Hepatic stellate cell (primary cell): ENCODE measurements at places on chromosomes 3 and 15.

DNA sequence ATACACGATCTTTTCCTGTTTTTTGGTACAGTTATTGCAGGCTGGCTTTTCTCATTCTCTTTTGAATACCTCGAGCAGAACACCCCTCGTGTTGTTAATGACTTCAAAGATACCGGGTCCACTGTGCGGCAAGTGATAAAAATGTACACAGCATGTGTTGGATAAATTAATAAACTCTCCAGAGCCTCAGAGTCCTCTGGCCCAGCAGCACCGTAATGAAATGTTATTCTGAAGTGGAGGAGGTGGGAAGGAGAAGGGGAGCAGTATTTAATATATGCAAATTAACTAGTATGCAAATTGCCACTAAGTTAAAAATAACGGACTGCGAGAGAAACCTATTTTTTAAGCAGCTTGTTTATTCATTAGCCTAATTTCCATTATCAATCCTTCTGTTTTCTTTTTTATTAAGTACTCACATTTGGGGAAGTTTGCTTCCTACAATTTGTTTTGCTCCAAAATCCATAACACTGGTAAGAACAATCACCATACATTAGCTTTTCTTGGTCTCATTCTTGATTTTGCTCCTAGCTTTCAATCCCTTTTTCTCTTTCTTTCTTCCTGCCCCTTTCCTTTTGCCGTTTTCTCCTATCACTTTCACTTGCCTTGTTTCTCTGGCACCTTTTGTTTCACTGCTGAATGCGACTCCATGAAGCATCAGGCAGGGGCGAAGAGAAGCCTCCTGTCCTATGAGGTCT is 462.3 kb upstream of the PPP2R3A start:
- DNase-seq: no peak

DNA sequence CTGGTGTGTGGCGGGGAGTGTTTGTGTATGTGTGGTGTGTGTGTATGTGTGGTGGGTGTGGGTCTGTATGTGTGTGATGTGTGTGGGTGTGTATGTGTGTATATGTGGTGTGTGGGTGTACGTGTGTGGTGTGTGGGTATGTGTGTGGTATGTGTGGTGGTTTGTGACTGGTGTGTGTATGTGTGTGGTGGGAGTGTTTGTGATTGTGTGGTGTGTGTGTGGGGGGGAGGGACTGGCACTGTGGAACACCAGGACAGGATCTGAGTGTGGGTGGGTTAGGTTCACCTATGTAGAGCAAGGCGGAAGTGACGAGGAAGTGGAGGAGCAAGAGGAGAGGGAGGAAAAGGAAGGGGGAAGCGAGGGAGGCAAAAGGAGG is 510.8 kb downstream of the SHQ1 start:
- no peak for DNase-seq

DNA sequence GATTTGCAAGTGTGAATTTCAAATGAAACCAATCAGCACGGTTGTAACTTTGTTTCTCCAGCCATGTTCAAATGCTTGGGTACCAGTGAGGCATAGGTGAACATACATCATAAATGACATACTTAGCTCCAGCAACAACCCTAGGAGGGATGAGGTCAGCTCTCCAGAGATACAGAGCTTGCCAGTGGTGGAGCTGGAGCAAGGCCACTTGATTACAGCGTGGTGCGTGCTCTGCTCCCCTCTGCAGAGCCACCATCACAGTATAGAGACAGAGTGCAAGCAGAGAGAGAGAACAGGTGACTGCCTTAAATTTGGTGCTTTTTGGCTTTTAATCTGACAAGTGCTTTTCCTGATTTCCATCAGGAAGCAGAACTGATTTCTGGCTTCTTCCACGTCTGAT is 275.1 kb downstream of the PDZRN3 start:
- no peak for DNase-seq

DNA sequence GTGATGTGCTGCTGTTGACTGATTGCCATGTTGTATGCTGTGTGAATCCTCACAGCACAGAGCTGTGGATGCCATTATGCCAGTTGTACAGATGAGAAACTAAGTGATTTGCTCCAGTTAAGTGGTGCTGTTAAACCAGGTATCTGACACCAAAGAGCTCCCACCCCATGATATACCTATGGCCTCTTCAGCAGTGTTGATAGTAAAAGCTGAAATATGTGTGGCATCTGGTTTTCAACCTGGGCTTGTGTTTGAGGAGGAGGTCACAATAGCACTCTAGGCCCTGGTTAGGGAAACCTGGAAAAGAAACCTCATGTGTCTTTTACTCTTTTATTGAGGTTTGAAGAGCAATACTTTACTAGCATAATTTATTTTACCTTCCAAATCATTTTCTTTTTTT is 21.4 kb downstream of the RAD54L2 start:
- no peak for DNase-seq

- no peak for DNase-seq
Observed at GRCh38 chr3:177703788-177704187, 506.5 kb upstream of the TBL1XR1 start.

- DNase-seq: no peak
Observed at GRCh38 chr15:41939986-41940385, 32.4 kb downstream of the EHD4 start.

DNA sequence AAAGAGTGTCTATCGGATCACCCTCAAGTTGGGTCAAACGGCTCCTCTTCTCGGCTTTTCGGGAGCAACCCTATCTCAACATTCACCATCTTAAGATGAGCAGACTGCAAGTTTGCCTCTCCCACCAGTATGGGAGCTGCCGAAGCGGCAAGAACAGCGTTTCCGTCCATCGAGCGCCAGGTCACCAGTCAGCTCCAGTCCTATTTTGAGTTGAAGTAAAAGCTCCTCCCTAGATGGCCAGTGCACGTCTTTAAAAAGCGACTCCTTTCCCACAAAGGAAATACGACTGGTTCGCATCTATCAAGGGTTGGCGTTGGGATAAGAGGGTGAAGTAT is 369 bp upstream of the U2SURP start:
- DNase-seq: no peak

- DNase-seq: no peak
Observed at GRCh38 chr15:68721886-68722285, 98.8 kb downstream of the ANP32A start.

DNA sequence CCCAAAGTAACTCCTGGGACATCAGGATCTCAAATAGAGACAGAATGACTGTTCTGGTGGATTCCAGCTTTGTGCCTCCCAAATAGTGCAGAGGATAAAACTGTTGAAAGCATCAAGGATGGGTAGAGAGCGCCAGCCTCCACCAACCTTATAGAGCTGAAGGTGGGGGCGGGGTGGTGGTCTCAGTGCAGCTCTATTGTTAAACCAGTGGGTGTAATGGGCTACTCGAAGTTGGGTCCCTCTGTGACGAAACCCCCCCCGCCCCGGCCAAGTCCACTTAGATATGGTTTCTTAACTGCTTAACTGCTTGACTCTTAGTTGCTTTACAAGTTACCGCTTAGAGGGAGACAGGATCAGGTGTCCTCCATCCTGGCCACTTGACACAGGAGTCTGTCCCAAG is 22.7 kb downstream of the DHX30 start:
- no peak for DNase-seq

GRCh38 chr15:91821458-91821857 is 32.0 kb upstream of the SLCO3A1 start:
- DNase-seq: no peak

GRCh38 chr3:193962986-193963685 is 172.8 kb upstream of the HES1 start:
- no peak for DNase-seq

- no peak for DNase-seq
Observed at GRCh38 chr3:117141812-117142211, 432.2 kb downstream of the TUSC7 start.

DNA sequence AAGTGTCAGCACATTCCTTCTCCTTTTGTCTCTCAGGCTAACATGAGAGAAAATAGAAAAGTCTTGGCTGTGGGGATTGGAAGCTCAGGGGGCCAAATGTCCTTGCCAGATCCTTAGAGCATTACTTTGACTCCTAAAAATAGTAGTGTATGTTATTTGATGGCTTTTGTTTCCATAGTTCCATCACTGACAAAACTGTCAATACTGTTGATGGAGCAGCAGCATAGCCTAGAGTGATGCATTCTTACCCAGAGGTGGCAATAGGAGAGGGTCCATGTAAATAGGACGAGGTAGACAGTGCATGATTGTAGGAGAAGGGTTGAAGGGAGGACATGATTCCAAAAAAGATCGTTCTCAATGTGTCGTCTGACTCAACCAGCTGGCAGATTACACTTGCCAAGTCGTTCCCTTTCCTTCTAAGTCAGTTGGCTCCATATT is 282.7 kb upstream of the TPRG1 start:
- no peak for DNase-seq

DNA sequence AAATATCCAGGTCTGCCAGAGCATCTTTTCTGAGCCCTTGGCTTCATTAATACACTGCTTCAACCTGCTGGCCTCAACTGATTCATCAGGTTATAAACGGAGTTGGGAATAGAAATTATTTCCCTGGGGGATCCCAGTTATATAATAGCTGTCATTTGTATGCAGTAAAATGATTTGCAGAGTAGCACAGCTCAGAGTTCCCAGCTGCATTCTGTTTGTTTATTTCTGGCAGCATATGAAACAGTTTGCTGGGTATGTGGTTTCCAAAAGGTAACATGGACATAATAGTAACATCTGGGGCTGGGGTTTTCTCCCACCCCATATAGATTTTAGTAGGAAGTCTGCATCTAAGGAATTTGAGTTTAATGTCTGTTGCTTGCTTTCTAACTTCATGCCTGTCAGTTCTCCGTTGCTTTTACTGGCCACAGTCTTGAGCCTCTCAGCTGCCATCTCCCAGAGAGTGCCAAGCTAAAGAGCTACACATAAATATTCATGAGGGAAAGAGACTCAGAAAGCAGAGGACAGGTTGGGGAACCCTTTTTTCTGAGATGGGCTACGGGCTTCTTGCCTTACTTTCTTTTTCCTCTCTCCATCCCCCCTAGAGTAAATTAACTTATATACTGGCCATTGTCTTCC is 124.6 kb downstream of the TMEM108 start:
- DNase-seq: no peak

- peak; percentile 50 for DNase-seq
Observed at GRCh38 chr15:83380682-83381081, 66.5 kb upstream of the SH3GL3 start.

DNA sequence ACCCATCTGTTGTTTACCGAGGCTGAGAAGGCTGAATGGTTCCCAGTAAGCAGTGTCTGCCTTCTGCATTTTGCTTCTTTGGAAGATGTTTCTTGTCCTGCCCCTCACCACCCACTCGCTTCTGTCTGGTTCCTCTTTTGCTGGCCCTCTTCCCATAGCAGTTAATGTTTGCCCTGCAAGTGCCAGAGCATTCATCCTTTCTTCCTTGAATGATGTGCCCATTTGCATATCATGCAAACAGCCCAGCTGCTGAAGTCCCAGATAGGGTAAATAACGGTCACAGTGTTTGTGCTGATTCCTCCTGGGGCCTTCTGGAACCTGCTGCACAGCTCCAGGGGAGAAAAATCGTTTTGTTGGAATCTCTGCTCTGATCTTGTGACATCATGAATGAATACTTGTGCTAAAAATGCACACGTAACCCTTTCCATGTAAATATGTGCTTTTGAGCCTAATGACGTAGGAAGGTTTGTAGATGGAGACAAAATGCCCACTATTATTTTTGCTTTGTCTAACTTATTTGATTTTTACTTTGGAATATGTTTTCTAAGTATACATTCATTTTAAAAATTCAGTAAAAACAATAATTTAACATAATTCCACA is 381.0 kb downstream of the SOX2 start:
- DNase-seq: no peak

- no peak for DNase-seq
Observed at GRCh38 chr3:43957553-43957952, 266.8 kb downstream of the ABHD5 start.

DNA sequence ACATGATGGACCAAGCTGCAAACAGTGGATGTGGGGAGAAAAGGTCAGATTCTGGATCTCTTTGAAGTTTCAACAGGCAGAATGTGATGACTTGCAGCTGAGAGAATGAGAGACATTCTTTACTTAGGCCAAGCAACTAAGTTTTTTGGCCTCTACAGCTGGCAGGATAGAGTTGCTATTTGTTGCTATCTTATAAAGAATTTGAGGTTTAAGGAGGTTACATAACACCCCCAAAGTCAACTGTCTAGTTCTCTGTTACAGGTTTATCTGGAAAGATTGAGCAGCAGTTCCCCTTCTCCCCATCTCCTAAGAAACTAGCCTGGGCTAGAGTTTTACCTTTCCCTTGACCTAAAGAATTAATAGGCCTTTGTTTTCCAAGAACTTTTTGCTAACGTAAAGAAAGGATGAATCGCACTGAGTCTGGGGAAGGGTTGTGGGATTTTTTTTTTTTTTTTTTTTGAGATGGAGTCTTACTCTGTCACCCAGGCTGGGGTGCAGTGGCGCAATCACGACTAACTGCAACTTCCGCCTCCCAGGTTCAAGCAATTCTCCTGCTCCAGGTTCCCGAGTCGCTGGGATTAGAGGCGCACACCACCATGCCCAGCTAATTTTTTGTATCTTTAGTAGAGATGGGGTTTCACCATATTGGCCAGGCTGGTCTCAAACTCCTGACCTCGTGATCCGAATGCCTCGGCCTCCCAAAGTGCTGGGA is 26.6 kb upstream of the SLMAP start:
- DNase-seq: no peak

DNA sequence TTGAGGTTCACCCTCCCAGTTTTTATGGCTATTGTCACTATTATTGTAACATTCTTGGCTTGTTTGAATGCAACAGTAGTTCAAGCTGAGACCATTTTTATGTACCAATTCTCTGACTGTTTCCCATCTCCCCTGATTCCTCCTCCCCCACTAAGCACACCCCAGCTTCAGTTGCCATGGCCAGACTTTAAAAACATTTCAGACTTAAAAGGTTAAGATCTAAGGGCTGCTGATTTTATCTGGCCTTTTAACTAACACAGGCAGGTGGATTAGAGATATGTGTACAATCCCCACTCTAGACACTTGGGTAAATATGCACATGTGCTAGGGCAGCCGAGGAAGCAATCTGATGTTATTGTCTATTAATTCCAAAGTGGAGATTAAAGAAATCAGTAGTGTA is 386.3 kb upstream of the NR2F2 start:
- DNase-seq: no peak

- no peak for DNase-seq
Observed at GRCh38 chr3:15886521-15886920, 88.7 kb upstream of the ANKRD28 start.

DNA sequence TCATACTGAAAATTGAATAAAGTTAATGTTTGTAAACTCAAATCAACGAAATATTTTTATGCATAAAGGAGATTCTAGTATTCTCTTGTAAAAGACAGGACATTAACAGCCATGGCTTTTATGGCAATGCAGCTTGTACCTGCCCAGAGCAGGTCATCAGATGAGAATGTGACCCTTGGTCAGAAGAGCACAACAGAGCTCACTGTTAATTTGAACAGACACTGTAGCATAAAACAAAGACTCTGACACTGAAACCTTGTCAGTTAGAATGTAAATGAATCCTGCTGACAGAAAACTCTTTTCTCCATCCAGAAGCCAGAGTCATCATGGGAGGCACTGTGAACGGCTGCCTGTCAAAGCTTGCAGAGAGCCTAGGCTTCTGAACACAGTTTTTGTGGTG is 410.6 kb downstream of the RAP2B start:
- no peak for DNase-seq

DNA sequence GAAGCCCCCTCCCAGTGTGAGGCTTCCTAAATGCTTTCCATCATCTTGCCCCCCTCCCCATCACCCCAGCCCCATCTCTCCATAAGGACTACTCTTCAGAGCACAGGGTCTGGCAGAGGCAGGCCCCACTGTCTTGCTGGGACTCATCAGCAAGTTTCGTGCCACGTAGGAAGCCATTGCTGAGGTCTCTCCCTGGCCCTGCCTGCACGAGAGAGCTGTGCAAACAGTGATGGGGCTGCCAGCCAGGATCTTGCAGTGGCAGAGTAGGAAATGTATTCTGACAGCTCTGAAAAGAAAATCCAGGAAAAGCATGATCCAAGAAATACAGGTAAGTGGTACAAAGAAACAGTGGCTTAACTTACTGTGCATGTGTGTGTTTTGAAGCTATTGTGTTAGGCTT is 22.6 kb downstream of the ISL2 start:
- DNase-seq: no peak
